ENCODE measurements at places on chromosomes 2 and 18.

DNA sequence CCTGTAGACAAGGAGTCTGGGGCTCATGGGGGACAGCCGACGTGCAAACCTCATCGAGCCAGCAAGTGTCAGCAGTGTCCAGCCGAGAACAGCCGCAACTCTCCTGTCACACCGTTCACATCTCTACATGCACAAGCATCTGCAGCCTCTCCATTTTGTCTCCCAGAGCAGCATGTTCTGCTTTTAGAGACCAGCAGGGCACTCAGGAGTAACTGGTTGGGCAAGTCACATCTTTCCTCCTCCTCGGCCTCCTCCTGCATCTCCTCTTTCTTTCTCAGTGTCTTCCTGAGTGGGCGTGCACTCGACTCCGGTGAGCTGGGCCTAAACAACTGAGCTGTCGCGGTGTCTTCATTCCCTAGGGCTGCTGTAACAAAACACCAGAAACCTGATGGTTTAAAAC lies 249.9 kb downstream of the SH3BP4 start:
- no peak overlapping the region for H3K4me3 ChIP-seq
- H3K36me3 ChIP-seq = no peaks in the 10 kb centered on the region
- H3K27ac ChIP-seq = no peak overlapping the region
- no peaks in the 10 kb centered on the region for H3K4me1 ChIP-seq
- DNase-seq = no peak
- no peaks in the 10 kb centered on the region for H3K27me3 ChIP-seq

DNA sequence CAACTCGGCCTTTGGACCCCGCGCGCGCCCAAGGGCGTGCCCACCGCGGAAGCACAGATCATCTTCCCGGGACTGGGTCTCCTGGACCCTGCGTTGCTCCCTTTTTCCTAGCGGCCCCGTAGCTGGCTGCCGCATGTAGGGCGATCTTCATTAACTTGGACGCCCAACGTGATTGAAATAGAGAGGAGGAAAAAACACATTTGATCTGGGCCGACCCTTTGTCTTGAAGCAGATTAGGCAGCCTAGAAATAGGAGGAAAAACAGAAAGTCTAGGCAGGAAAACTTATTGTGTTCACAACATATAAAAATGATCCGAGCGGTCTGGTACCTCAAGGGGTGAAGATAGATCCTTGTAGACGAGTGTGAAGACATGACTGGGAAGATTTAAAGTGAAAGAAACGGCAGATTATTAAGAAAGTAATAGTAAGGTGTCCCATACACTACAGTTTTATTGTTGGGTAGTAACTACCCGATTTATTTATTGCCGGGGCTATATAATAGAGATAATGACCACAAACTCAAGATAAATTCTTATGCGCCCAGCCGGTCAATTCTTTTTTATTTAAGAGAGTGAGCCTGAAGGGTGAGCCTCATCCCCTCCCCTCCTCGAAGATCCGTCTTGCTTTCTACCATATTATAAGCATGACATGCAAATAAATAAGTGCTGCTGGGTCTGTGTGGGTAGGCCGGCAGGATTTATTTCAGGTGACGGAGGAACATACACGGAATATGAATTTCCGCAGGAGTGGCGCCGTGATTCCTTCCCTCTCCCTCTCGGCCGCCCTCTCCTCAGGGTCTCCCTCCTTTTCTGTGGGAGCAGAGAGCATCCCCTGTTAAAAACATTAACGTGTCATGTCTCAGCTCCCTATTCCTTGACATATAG lies 147.4 kb downstream of the MEIS1 start:
- H3K4me1 ChIP-seq = peaks cover 8% of the 10 kb centered on the region
- no peak overlapping the region for H3K27ac ChIP-seq
- H3K4me3 ChIP-seq = peak overlapping the region; percentile 18

- H3K27me3 ChIP-seq = no peaks in the 10 kb centered on the region
- no peaks in the 10 kb centered on the region for H3K36me3 ChIP-seq
- peaks cover 5% of the 10 kb centered on the region for H3K4me1 ChIP-seq
- peak; percentile 44 for DNase-seq
- H3K27ac ChIP-seq = no peak overlapping the region
- no peak overlapping the region for H3K4me3 ChIP-seq
These were observed 30.9 kb upstream of the SERPINB12 start for GRCh38 chr18:63511285-63511684.

DNA sequence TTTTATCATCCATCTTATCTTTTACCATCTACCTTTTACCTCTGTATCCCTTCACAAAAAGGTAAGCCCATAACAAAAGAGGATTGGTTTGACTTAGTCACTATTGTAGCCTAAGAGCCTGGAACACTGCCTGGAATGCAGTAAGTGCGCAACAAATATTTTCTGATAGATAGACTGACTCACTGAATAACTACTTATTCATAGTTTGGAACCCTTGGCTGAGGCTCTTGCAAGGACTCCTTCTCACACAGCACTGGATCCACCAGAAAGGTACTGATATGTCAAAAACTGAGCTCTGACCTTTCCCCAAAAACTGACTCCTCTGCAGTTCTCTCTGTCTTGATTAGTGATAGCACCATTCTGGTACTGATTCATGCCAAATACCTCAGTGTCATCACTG lies 426.7 kb downstream of the SETBP1 start:
- H3K27me3 ChIP-seq = no peaks in the 10 kb centered on the region
- H3K4me3 ChIP-seq = no peak overlapping the region
- no peaks in the 10 kb centered on the region for H3K36me3 ChIP-seq
- DNase-seq = no peak
- peaks cover 3% of the 10 kb centered on the region for H3K4me1 ChIP-seq

DNA sequence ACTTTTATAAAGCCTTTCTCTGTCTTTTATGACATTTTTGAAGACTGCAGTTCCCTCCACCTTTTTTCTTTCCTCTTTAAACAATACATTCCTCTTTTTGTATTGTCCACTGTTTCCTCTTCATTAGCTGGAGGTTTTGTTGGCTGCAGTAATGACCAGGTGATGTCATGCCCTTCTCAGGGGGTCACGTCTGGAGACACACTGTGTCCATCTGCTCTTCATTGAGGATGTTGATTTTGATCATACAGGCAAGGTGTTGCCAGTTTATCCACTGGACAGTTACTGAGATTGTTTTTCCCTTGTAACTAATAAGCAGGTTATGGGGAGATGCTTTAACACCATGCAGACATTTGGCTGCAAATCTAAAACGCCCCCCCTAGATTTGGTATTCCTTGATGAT lies 19.8 kb downstream of the ZNF407 start:
- no peaks in the 10 kb centered on the region for H3K27me3 ChIP-seq
- H3K36me3 ChIP-seq = no peaks in the 10 kb centered on the region
- H3K4me3 ChIP-seq = no peak overlapping the region
- no peak overlapping the region for H3K27ac ChIP-seq

DNA sequence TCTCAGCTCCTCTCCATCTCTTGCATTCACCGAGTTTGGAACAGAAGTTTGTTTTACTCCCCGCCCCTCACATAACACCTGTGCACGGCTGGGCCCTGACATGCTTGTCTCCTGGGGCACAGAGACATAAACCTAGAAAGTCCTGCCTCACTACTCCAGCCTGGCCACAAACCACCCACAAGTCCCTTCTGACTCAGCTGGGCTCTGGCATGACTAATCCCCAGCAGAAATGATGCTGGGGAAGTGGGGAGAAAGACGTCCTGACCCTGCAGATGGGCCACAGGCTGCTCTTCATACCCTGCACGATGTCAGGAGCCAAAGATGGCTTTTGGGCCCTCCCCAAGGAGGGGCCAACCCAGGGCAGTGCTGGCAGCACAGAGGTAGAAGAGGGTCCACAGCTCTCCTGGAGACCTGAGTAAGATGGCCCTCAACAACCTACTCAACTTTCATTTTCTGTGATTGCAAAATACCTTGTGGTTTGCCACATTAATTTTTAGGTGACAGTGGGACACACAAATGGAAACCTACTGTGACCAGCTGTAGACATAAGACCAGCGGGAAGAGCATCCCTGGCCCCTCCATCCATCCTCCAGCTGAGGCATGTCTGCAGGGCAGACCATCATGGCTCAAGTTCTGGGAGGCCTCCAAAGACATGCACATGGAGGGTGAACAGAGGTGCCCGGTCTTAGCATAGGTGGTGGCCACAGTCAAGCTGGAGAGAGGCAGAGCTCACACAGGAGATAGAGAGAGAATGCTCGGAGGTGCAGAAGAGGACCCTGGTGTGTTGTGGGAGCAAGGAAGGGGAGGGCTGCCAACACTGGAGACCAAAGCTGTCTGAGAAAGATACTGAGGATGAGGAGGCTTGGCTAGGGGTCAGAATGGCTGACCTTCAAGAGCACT lies 40.0 kb downstream of the DNMT3A start:
- no peak overlapping the region for H3K4me3 ChIP-seq
- DNase-seq = no peak
- H3K27ac ChIP-seq = no peak overlapping the region

- no peaks in the 10 kb centered on the region for H3K27me3 ChIP-seq
- H3K4me1 ChIP-seq = no peaks in the 10 kb centered on the region
- no peak overlapping the region for H3K4me3 ChIP-seq
- no peak for DNase-seq
These were observed 58.7 kb upstream of the SH3RF3 start for GRCh38 chr2:109070290-109070689.

- no peak overlapping the region for H3K27ac ChIP-seq
- H3K27me3 ChIP-seq = no peaks in the 10 kb centered on the region
- no peak overlapping the region for H3K4me3 ChIP-seq
- DNase-seq = no peak
These were observed 179.1 kb downstream of the HAUS1 start for GRCh38 chr18:46283268-46283667.

DNA sequence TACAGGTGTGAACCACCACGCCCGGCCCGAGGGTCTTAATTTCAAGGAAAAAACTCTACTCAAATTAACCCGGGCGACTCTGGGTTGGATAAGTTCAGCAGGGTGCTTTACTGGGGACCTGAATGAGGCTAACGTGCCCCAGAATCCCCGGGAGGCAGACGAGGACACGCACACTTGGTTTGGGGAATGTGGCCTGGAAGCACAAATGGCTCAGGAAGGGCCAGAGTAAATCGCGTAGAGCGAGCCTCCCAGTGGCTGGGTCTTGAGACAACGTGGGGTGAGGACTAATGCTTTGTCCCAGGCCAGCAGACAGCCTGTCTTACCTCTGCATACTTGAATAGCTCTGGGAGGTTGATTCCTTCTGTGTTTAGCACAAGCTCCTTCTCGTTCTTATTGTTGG lies 75.8 kb downstream of the POLR1A start:
- no peak for DNase-seq
- H3K36me3 ChIP-seq = peaks cover 48% of the 10 kb centered on the region
- H3K4me3 ChIP-seq = no peak overlapping the region
- H3K27ac ChIP-seq = no peak overlapping the region
- H3K4me1 ChIP-seq = no peaks in the 10 kb centered on the region

GRCh38 chr2:235472443-235472842 lies 21.4 kb upstream of the AGAP1 start:
- no peaks in the 10 kb centered on the region for H3K27me3 ChIP-seq
- no peak for DNase-seq
- H3K4me3 ChIP-seq = no peak overlapping the region
- no peaks in the 10 kb centered on the region for H3K4me1 ChIP-seq

GRCh38 chr2:144511226-144511810 lies 8.6 kb downstream of the ZEB2 start:
- no peak overlapping the region for H3K4me3 ChIP-seq
- DNase-seq = no peak
- H3K27me3 ChIP-seq = peaks cover 33% of the 10 kb centered on the region
- H3K36me3 ChIP-seq = no peaks in the 10 kb centered on the region

GRCh38 chr2:201886504-201886903 lies 80.2 kb downstream of the CDK15 start:
- no peak for DNase-seq
- H3K27me3 ChIP-seq = no peaks in the 10 kb centered on the region
- H3K36me3 ChIP-seq = no peaks in the 10 kb centered on the region
- no peak overlapping the region for H3K27ac ChIP-seq

DNA sequence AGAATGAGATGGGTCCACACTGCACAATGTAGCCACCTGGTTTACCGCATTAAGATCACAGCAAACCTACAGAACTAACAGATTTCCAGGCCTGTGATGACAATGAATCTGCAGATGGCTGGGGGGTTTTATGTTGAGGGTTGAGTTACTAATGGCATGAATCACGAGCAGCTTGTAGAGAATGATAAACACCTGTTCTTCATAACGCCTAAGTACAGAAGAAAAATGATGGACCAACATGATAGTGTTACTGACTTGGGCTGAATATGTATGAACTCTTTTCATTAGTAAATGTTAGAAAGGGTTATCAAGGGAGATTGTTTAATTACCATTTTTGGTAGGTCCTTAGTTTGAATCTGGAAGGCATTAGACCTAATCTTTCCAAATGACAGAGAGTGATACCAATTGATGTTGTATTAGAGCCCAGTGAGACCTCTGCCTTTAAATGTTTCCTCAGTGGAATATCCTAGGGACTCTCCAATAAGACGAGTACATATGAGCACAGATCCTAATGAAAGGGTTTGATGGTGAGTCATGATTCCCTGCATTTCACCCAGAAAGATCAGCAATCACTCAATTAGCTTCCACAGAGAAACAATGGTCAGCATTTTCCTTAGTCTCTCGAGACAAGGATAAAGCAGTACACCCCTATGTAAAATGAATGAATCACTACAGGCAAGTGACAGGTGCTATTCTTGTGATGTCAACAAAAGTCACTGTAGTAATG lies 243.8 kb downstream of the DLGAP1 start:
- no peaks in the 10 kb centered on the region for H3K27me3 ChIP-seq
- no peaks in the 10 kb centered on the region for H3K36me3 ChIP-seq
- DNase-seq = no peak
- H3K27ac ChIP-seq = no peak overlapping the region

DNA sequence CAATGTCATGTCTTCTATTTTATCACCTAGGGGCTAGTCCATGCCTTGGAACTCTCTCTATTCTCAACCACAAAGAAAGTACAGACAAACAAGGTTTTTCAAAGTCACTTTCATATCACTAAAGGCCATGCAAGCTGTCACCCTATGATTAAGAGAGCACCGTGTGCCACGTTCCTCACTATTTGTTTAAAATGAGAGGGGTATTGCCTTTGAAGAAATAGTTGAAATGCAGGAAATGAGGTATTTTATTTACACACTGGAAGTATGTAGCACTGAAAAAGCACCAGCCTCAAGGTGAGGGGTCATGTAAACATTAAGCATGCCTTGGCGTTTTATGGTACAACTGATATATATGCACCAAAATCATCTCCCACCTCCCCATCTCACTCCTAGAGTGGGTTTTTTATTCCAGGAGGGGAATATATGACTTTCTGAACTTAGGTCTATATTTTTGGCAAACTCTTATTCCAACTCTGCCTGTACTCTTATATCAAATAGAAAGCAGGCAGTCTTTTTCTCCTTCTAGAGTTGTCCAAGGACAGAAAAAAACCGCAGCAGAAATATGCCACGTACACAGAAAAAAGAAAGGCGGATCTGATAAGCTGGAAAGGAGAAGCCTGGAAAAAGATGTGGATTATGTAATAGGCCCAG lies 53.5 kb downstream of the VSNL1 start:
- H3K4me3 ChIP-seq = no peak overlapping the region
- H3K36me3 ChIP-seq = no peaks in the 10 kb centered on the region
- no peak overlapping the region for H3K27ac ChIP-seq
- no peaks in the 10 kb centered on the region for H3K4me1 ChIP-seq

DNA sequence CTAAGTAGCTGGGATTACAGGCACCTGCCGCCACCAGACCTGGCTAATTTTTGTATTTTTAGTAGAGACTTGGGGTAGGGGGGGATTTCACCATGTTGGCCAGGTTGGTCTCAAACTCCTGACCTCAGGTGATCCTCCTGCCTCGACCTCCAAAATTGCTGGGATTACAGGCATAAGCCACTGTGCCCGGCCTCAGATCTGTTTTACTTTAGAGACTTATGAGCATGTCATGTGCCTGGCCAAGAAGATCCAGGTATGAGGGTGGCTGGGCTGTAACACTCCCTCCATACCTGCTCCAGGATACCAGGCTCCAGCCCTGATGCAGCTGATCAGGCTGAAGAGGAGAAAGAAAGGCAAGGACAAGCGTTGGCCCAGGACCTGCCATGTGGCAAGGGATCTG lies 125.0 kb downstream of the LPIN1 start:
- H3K4me3 ChIP-seq = no peak overlapping the region
- no peaks in the 10 kb centered on the region for H3K4me1 ChIP-seq
- H3K27ac ChIP-seq = no peak overlapping the region
- no peaks in the 10 kb centered on the region for H3K36me3 ChIP-seq
- DNase-seq = peak; percentile 4

Measured in H1 (cell line).